Aorta (tissue), 5 donors: ENCODE measurements at places on chromosomes 3 and 15. TPM values are rescaled to one million over a fixed set of nuclear protein-coding genes. Genes with fewer than 3 reads are reported as not detected.

- no peak for DNase-seq
Measured at GRCh38 chr3:145959457-145960088, 201.4 kb downstream of the PLOD2 start.

- no peak for DNase-seq
Measured at GRCh38 chr3:125478326-125478725, 41.7 kb downstream of the SNX4 start.

Gene TTLL13
- polyA plus RNA-seq, result not detected

GRCh38 chr15:43498990-43499389 is 6.0 kb upstream of the TP53BP1 start:
- no peak for DNase-seq

Gene SLC49A4
- 3.1 TPM for polyA plus RNA-seq

Gene ISL2
- polyA plus RNA-seq, result not detected

Gene CCDC13
- polyA plus RNA-seq, result 3.1 TPM

DNA sequence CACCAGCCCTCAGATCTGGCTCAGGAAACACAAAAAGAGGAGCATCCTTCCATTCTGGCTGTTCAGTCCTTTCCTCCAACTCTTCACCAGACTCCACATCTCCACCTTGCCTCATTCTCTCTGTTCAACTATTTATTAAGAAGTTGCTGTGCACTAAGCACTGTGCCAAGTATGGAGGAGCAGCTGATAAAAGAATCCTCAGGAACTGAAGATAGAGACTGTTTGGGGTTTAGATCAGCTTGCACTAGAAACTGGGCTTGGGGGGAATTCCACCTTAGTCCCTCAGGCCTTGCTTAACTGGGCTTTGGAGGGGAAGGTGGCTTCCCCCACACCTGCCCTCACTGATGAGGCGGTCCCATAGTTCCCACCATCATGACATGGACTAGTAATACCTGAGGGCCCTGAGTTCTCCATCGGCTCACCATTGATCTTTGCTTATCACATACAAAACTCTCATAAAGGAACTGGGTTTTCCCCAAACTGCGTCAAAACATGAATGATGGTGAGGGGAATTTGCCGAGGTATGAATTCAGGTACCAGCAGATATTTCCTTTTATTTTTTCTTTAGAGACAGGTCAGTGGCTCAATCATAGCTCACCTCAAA is 1.7 kb upstream of the CCR8 start:
- DNase-seq, result no peak

GRCh38 chr3:144189044-144189443 is 217.4 kb downstream of the DIPK2A start:
- no peak for DNase-seq

Gene PLSCR5
- not detected for polyA plus RNA-seq

GRCh38 chr3:47536221-47536891 is 22.8 kb upstream of the ELP6 start:
- no peak for DNase-seq

- DNase-seq, result no peak
Measured at GRCh38 chr15:99250001-99250400, 620 bp upstream of the TTC23 start.

Gene GOLGA8G
- polyA plus RNA-seq, result 0.13 TPM

Gene SPINK8
- not detected for polyA plus RNA-seq

DNA sequence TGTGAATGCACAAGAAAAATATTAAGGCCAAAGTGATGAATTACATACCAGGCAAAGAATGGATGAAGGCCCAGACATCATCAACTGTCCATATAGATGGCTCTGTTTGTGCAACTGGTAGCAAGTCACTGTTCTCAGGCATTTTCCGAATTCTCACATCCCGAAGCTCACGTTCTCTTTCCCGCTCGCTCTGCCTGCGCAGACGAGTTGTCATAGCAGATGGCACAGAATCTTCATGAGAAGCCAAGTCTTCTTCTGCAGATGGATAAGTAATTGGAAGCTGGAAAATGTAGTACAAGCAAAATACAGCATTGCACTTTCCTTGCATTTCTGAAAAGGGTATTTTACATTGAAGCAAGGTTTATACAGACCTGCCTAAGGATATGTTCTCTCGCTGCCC is 64.6 kb downstream of the GPR160 start:
- DNase-seq, result no peak

DNA sequence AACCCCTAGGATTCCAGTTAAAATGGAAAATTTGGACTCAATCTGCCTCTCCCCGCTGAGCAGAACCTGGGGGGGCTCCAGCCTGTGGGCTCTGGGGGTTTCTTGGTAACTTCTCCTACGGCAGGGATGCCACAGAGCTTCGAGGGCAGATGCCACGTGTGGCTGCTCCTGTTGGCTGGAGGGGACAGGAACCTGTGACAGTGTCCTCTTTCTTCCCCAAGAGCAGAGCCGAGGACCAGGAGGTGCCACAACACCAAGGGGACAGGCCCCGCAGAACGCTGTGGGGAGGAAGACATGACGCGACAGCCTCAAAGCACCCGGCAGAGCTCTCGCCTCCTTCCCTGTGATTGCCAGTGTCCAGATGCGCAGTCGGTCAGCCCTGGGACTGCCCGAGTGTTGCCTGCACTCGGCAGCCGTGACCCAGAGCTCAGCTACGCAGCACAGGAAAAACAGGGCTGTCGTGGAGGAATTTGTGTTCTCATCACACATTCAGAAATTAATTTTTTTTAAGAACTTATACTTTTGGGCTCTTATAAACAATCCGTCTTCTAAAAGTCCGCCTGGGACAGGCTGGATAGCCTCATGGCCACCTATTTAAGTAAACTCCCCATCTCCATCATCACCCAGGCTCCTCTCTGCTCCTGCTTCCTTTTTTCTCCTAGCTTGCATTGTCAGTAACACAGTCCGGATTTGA is 131.9 kb upstream of the MEF2A start:
- DNase-seq, result peak; percentile 32

Gene ROBO2
- 0.05 TPM for polyA plus RNA-seq

Gene LTF
- polyA plus RNA-seq, result 0.13 TPM

- no peak for DNase-seq
Measured at GRCh38 chr3:125115640-125116039, 59.8 kb upstream of the HEG1 start.

Gene CAMP
- not detected for polyA plus RNA-seq

DNA sequence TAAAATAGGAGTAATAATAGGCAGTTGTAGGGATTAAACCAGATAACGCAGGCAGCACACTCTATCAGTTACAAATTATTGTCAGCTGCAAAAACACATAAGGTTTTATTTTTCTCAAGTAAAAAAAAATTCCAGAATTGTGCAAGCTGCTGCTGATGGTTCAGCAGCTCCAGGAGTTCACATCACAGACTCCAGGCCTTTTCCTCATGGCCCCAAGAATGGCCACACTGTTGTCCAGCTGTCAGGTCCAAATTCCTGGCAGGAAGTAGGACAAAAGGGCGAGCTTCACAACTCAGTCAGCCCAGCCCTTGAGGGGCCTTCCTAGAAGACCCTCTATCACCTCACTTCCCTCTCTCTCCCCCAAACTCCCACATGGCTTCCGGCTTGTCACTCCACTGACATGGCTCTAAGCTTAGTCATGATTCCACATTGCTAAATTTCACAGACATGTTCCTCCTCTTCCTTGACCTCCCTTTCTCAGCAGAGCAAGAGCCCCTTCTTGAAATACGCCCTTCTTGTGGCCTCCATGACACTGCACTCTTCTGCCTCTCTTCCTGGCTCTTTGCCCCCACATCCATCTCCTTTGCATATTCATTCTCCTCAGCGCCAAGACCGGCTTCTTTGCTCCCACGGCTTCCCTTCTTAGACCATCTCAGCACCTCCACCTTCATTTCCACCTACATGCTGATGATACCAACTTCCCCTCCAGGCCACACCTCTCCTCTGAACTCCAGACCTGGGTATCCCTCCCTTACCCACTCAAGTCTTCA is 27.4 kb upstream of the FAM174B start:
- DNase-seq, result no peak

Gene POPDC2
- 17.5 TPM for polyA plus RNA-seq

DNA sequence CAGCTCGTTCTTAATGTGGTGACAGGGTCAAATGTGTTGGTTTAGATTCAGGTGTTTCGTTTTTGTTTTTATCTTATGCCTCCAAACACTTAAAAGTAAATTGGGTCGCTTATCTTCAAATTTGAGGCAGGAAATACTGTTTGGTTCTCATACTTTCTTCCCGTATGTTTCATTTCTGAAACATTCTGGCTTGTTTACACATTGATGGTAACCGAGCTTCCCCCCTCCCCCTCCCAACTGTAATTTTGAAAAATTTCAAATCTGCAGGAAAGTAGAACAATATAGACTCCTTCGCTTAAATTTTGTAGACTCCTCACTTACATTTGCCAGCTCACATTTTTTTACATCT is 64.9 kb downstream of the CMTM8 start:
- no peak for DNase-seq

DNA sequence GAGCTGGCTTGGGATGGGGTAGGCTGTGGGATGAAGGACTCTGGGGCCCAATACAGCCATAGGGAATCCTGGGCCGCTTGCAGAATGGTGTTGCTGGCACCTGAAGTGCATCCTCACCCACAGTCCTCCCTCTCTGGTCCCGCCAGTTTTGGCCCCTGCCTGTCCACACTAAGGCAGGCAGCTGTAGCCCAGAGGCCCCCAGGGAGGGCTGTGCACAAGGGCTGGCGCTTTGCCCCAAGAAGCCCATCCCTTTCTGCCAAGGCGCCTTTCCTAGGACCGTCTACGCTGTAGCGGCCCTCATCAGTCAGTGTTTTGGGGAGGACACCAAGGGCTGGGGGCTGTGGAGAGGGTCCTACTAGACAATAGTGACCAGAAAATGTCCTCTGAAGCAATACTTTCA is 116.2 kb upstream of the ABHD17C start:
- no peak for DNase-seq

- DNase-seq, result no peak
Measured at GRCh38 chr3:139326707-139327106, 17.1 kb upstream of the MRPS22 start.

GRCh38 chr15:59335207-59335786 is 37.4 kb downstream of the MYO1E start:
- no peak for DNase-seq

GRCh38 chr3:97692831-97693230 is 71.7 kb upstream of the ARL6 start:
- DNase-seq, result no peak

DNA sequence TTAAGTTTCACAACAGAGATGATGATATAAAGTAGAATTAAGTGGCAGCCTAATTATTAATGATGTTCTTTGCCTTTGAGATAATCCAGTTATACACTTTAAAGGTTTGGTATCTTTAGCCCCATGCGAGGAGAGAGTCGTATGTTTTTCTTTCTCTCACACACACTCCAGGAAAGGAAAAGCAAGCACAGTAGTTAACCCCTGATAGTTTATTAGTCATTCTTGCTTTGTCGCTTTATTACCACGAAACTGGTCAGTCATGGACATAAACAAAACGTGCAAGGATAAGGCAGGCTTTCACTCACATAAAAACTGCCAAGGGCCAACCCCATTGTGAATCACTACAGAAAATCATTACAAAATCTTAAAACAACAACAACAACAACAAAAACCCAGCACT is 866.9 kb downstream of the FHIT start:
- DNase-seq, result no peak

DNA sequence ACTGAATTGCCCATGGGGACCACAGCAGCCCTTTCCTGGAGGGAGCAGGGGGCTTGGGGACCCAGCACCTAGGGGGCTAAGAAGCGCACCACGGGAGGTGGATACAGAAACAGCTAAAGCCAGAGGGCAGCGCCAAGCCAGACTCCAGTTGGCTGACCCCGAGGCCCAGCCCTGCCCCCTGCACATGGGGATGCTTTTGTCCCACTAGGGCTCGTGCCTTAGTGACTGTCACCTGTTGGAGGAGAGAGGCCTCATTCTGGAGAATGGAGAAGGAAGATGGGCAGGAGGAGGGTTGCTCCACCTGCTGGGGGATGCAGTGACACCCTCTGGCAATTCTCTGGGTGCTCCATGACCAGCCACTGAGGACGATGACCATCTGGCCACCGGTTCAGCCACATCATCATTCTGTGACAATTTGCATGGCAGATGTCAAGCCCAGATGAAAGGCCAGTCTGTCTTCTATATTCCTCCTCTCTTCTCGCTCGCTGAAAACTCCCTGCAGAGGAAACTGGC is 167.8 kb upstream of the TLE3 start:
- no peak for DNase-seq

Gene MAP6D1
- polyA plus RNA-seq, result not detected

DNA sequence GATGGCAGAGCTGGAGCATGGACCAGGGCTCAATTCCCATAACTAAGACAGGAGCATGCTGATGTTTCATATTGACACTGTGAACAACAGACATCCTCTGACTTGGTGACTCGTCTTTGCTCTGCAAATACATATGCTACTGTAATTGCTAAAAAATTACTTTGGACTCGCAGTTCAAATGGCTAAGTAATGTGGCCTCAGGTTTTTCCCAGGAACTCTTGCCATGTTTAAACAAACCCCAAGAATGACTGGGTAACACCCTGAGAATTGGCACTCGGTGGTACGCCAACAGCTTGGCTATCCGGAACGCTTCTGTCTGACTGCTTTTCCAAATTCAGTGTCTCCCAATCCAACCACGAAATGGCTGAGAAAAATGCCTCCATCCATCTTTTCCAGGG is 456.7 kb upstream of the THBS1 start:
- no peak for DNase-seq

Gene C3orf20
- polyA plus RNA-seq, result not detected

Gene FSD2
- under 0.01 TPM for polyA plus RNA-seq

Gene ARL8B
- 53.6 TPM for polyA plus RNA-seq

GRCh38 chr15:40081691-40082194 is 26.9 kb downstream of the BMF start:
- no peak for DNase-seq

DNA sequence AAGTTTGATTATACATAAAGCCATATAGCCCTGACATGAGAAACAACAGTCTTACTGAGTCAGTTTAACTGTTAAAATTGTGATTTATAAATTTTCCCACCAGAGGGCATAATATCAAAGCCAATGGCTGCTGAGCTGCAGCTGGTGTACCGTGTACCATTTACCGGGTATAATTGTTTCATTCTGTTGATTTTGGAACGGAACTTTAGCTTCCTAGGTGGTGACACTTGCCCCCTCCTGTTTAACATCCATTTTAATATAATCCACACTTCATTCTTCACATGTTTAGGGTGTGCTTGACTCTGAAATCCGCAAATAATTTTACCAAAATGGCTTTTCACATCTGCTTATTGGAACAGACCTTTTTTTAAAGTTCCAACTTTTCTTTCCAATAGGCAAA is 72.8 kb downstream of the SLC9A9 start:
- DNase-seq, result no peak

Gene GPR62
- polyA plus RNA-seq, result 0.15 TPM

- DNase-seq, result no peak
Measured at GRCh38 chr3:122013448-122013925, 8.6 kb downstream of the ILDR1 start.

DNA sequence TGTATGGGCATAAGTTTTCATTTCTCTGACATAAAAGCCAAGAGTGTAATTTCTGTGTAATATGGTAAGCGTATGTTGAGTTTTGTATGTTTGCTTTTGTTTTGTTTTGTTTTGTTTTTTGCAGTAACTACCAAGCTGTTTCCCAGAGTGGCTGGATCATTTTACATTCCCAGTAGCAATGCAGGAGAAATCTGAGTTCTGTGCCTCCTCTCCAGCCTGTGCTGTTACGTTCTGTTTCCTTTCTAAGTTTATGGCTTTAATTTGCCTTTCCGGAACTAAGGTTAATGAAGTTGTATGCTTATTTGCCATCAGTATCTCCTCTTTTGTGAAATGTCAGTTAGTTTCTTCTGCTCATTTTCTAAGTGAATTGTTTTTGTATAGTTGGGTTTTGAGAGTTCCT is 307.8 kb downstream of the GABRG3 start:
- no peak for DNase-seq

Gene ATP8B4
- polyA plus RNA-seq, result 0.20 TPM

Gene DPPA4
- not detected for polyA plus RNA-seq

- DNase-seq, result no peak
Measured at GRCh38 chr3:14600075-14600474, 51.5 kb upstream of the CCDC174 start.

Gene EFCAB12
- not detected for polyA plus RNA-seq
